ENCODE measurements at places on chromosomes 12 and 14. TPM values are rescaled to one million over a fixed set of nuclear protein-coding genes. Genes with fewer than 3 reads are reported as not detected.

The TBX3 gene
- 0.91 TPM for total RNA-seq

The CDKN1B gene
- 52.5 TPM for total RNA-seq

The KRT83 gene
- total RNA-seq, result not detected

The AICDA gene
- total RNA-seq, result not detected

The TECPR2 gene
- 28.3 TPM for total RNA-seq

The ZBTB39 gene
- 27.9 TPM for total RNA-seq

The SAMD15 gene
- total RNA-seq, result 7.8 TPM

DNA sequence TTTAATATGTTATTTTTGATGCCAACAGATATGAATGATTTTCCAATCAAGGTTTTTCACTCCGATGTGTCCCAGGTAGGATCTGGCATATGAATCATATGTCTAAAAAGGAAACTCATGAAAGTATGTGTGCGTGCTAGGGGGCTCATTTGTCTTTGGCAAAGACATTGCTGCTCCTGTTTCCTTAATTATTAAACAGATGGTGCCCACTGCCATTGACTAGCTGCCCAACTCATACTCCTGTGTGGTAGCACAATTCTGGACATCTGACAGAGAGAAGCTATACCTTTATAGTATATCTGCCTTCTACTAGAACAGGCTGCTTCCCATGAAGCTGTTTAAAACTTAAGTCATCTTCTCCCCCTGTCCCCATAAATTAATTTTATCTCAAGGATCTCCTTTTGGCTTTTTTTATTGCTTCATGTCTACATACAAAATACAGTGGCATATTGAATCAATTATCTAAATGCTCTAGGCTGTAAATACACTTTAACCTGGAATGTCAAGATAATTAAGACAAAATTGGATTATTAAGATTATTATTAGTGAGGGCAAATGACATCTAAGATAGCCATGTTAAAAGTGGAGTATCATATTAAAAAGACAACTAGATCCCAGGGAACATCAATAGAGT is 1.4 kb upstream of the PDE3A start:
- H3K27me3 ChIP-seq, result peaks cover 37% of the 10 kb centered on the region
- peaks cover 11% of the 10 kb centered on the region for H3K4me1 ChIP-seq
- no peak for DNase-seq
- peak overlapping the region; percentile 95 for H3K4me3 ChIP-seq
- no peak overlapping the region for H3K27ac ChIP-seq

- no peaks in the 10 kb centered on the region for H3K36me3 ChIP-seq
- H3K4me3 ChIP-seq, result no peak overlapping the region
- no peak overlapping the region for H3K27ac ChIP-seq
- H3K27me3 ChIP-seq, result no peaks in the 10 kb centered on the region
- peaks cover 4% of the 10 kb centered on the region for H3K4me1 ChIP-seq
- no peak for DNase-seq
Observed at GRCh38 chr14:30234966-30235365, 307.3 kb upstream of the PRKD1 start.

DNA sequence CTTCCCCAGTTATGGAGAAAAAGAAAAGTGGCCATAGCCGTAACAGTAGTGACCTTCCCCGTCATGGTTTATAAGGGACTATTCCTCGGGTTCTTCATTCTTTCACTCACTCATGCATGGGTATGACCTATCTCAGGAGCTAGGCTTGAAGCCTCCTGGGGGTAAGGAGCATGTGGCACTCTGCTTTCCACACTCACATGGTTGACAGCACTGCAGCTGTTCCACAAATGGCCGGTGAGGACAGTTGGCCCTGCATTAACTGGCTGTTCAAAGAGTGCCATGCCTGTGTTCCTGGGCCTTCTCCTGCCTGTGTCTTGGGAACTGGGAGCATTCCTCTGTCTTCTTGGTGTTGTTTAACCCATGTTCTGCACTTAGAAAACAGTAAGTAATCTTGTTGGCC is 66.2 kb upstream of the PNMA1 start:
- no peak overlapping the region for H3K4me3 ChIP-seq
- peaks cover 3% of the 10 kb centered on the region for H3K27me3 ChIP-seq

DNA sequence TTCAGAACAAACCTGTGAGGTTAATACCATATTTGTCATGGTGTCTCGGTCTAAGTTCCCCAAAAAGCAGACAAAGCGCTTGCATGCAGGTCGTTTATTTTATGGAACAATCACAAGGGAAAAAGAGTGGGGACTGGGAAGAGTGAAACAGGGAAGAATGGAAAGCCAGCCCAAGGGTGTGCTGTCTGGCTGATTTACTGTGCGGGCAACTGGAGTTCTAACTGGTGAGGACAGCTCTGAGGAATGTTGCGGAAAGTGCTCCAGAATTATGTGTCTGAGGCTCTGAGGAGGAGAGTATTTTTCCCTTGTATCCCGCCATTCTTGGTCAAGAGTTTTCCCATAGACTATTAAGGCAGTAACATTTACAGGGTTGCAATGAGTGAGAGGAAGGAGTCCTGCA is 465.4 kb downstream of the RMST start:
- no peak overlapping the region for H3K27ac ChIP-seq
- H3K4me1 ChIP-seq, result no peaks in the 10 kb centered on the region
- no peak for DNase-seq
- H3K4me3 ChIP-seq, result no peak overlapping the region

- DNase-seq, result no peak
- no peaks in the 10 kb centered on the region for H3K27me3 ChIP-seq
- no peak overlapping the region for H3K27ac ChIP-seq
- no peaks in the 10 kb centered on the region for H3K36me3 ChIP-seq
- H3K4me1 ChIP-seq, result peaks cover 12% of the 10 kb centered on the region
Observed at GRCh38 chr12:70180130-70180529, 63.1 kb upstream of the CNOT2 start.

- no peak for DNase-seq
- H3K4me3 ChIP-seq, result no peak overlapping the region
- H3K36me3 ChIP-seq, result peaks cover 12% of the 10 kb centered on the region
Observed at GRCh38 chr12:91538418-91538817, 355.8 kb upstream of the DCN start.

DNA sequence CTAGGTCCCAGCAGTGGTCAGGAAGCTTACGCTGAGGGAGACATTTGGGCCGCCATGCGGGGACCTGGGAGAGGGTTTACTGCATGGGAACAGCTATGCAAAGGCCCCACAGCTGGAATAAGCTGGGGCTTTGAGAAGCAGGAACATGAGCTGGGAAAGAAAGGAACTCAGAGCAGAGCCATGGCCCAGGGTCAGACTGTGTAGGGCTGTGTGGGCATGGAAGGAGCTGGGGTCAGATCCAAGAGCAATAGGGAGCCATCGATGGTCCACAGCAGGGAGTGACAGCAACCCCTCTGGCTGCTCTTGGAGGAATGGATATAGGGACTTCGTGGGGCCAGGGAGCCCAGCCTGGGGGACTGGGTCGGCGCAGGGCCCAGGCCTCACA is 151.6 kb downstream of the ADGRD1 start:
- H3K36me3 ChIP-seq, result no peaks in the 10 kb centered on the region
- peak overlapping the region; percentile 92 for H3K27ac ChIP-seq
- H3K27me3 ChIP-seq, result no peaks in the 10 kb centered on the region
- H3K4me1 ChIP-seq, result peaks cover 21% of the 10 kb centered on the region
- no peak overlapping the region for H3K4me3 ChIP-seq

- no peak overlapping the region for H3K4me3 ChIP-seq
- no peaks in the 10 kb centered on the region for H3K27me3 ChIP-seq
- no peaks in the 10 kb centered on the region for H3K4me1 ChIP-seq
- no peak for DNase-seq
Observed at GRCh38 chr12:51896236-51896635, 8.3 kb downstream of the ANKRD33 start.

DNA sequence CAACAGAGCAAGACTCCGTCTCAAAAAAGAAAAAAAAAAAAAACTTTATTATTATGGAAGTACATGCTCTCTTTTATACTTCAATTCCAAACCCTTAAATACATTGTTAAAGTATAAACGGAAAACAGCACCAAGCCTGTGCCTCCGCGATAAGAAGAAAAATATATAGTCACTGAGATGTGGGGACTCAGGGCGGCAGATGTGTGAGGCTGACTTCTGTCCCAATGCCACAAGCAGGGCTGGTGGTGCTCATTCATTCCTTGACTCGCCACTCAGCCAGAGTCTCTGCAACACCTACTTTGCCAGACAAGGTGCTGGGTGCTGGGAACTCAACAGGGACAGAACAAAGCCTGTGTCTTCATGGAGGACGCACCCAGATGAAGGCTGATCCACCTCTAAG is 13.8 kb downstream of the LGMN start:
- peaks cover 25% of the 10 kb centered on the region for H3K36me3 ChIP-seq
- H3K4me3 ChIP-seq, result no peak overlapping the region
- H3K27me3 ChIP-seq, result no peaks in the 10 kb centered on the region
- no peak overlapping the region for H3K27ac ChIP-seq

DNA sequence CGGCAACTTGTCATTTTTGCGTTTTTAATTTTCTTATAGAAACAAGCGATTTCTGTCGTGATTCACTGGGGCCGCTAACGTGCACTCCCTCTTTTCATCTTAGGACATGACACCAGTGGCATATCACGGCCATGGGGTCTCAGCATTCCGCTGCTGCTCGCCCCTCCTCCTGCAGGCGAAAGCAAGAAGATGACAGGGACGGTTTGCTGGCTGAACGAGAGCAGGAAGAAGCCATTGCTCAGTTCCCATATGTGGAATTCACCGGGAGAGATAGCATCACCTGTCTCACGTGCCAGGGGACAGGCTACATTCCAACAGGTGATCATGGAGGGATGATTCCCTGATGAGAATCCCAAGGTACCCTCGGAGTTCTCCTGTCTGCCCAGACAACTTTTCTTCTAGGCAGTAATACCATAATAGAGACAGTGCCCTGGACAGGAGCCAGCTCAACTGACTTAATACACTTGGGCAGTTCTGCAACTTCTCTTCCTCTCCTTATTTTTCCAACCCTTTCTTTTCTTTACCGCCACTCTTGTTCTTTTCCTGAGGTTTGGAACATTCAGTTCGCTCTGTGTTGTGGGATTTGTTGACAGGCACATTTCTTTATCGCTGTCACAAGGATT is 821 bp downstream of the TMEM106C start:
- H3K27me3 ChIP-seq, result peaks cover 15% of the 10 kb centered on the region
- no peak for DNase-seq
- no peak overlapping the region for H3K27ac ChIP-seq
- H3K36me3 ChIP-seq, result no peaks in the 10 kb centered on the region

DNA sequence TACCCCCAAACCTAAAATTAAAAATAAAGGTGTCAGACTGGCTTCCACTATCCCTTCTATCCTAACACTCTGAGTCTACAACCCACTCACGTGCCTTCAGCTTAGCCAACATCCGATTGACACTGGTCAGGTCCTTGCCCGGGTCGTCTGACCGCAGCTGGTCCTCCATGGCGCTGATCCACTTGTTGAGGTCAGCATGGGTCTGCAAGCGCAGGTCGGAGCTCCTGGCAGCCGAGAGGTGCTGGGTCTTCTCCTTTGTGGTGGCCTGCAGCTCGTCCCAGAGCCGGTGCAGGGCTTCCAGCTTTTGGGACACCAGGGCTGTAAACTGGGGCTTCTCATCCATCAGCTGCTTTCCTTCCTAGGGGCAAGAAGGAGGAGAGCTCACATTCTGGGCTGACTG is 78.0 kb downstream of the PLEKHG3 start:
- H3K36me3 ChIP-seq, result no peaks in the 10 kb centered on the region
- H3K4me3 ChIP-seq, result no peak overlapping the region
- no peak overlapping the region for H3K27ac ChIP-seq

DNA sequence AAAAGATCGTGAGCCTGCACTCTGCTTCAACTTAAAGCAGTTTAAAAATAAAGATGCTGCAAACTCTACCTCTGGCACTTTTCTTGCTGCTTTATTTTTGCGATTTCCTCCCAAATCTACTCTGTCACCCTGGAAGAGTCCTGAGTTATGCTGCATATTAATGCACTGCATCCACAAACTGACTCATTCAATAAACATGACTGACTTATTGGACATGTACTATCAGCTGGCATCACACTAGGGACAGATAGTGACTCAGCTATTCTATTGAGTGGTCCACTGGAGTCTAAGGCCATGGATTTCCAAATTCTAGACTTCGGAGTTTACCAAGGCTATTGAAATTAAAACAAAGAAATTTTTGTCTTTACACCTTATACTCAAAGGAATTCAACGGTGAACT is 90.7 kb upstream of the PTPRR start:
- no peak for DNase-seq
- H3K36me3 ChIP-seq, result no peaks in the 10 kb centered on the region
- H3K4me3 ChIP-seq, result no peak overlapping the region
- no peaks in the 10 kb centered on the region for H3K4me1 ChIP-seq

DNA sequence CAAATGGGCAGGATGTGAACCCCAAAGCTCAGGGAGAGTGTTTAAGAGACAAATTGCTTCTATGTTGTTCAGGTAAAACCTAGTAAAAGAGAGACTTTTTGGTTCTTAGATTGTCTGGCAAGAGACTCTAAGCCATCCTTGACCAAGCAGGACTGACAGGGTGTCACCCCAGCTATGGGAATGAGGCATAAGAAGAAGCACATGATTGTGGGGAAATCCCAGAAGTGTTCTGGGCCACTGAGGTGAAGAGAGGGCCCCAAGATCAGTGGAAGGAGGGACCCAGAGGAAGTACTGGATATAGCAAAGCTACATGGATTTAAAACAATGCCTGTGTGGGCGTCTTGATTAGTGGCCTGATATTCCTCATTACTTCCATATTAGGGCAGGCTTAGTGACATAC is 99.0 kb downstream of the SAMD4A start:
- H3K4me3 ChIP-seq, result no peak overlapping the region
- peak overlapping the region; percentile 76 for H3K27ac ChIP-seq
- H3K27me3 ChIP-seq, result no peaks in the 10 kb centered on the region
- H3K4me1 ChIP-seq, result peaks cover 29% of the 10 kb centered on the region

GRCh38 chr12:114711689-114712152 is 27.7 kb upstream of the TBX3 start:
- H3K4me1 ChIP-seq, result no peaks in the 10 kb centered on the region
- DNase-seq, result no peak
- peaks cover 2% of the 10 kb centered on the region for H3K36me3 ChIP-seq

DNA sequence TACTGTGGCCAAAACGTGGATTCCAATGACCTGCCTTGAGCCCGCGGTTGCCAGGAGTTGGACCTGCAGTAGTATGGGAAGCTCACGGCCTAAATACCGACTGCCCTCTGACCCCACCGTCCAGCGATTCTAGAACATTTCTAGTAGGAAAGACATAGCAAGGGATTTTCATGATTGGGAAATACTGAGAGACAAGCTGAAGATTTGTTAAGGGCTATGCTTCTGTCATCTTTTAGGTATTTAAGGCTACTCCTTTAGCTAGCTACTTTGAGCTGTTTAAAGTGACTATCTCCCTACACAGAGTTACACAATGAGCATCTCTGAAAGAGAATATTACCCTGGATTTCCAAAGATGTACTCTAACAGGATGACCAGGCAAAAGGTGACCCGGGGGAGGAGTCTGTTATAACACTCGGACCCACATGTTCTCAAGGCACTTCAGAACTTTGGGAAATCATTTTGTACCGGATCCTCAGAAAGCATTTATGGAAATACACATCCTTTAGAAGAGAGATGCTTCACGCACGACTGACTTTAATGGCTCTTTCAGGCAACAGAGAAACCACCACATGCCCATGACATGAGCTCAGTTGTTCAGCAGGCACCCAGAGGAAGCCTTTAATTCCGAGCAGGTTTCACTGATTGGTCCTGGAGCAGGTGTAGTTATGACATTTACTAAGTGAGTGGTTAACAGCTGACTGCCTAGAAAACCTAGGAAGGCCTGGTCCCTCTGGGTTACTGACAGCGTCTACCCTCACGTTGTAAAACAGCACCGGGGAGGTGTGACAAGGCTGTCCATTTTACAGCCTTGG is 4.2 kb downstream of the BAG5 start:
- H3K27me3 ChIP-seq, result no peaks in the 10 kb centered on the region
- peak overlapping the region; percentile 62 for H3K4me3 ChIP-seq
- peaks cover 40% of the 10 kb centered on the region for H3K4me1 ChIP-seq
- no peak for DNase-seq
- peaks cover 8% of the 10 kb centered on the region for H3K36me3 ChIP-seq

Measured in neural crest cell (in vitro differentiated cells).